Suppressor macrophage treated with lipopolysaccharide for 1 hour (primary cell): ENCODE measurements at places on chromosomes 16 and 17.

DNA sequence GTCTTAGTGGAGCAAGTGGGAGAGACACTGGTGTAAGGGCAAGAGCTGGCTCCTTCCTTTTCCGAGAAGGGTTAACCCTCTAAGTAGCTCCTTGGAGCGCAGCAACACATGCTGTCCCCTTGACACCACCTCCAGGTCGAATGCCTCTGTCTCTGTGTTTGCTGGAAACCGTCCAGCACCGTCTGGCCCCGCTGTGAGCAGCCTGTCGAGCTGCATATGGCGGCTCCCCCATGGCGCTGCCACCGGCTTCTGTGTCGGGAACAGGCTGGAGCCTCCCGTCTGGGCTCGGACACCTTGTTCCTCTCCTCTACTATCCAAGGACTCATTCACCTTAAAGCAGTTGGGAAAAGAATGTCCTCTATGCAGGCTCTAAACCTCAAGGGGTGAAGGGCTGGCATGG is 28.9 kb upstream of the WSCD1 start:
- DNase-seq = no peak

DNA sequence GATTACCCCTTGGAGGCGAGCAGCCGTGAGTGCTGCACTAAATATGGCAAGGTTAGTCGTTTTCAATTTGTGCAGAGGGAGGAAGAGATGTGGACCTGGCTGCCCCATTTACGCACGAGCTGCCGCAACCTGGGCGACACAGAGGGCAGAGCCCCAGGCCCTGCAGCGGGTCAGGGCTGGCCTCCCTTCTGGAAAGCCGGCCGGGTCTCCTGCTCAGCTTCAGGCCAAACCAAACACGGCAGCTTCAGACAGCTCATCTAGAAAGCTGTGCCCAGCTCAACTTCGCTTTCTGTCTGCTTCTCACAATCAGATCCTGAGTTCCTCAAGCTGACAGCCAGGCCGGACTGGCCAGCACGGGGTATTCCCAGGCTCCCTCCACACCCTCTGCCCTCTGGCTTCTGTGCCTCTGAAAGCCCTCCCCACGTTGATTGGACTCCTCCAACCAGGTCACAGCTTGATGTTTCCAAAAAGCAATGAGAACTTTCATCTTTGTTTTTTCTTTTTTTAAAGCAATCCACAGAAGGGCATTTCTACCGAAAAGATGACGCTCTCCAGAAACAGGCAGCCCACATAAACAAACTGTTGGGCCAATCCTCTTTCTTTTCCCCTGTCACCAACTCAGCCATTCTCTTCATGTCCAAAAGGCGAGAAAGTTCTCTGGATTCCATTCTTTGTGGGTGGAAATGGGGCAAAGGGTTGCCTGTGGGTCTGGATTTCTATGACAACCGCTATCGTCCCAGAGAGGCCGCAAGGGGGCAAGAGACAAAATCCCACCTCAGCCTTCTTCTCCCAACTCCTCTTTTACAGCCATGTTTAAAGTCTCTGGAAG is 189.0 kb downstream of the ZFHX3 start:
- DNase-seq = no peak

DNA sequence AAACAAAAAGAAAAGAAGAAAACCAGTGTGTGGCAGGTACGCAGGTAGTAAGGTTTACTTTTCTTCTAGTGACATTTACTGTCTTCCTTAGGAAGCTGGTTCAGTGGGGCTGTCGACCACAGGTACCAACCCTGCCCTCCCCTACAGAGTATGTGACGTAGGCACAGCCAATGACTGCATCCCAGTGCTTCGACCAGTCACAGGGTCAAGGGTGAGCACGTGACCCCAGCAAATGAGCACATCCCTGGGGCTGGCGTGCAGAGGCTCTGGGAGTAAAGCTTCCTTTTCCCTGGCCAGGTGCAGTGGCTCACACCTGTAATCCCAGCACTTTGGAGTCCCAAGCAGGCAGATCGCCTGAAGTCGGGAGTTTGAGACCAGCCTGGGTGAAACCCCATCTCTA is 38.9 kb upstream of the PLCG2 start:
- DNase-seq = no peak

DNA sequence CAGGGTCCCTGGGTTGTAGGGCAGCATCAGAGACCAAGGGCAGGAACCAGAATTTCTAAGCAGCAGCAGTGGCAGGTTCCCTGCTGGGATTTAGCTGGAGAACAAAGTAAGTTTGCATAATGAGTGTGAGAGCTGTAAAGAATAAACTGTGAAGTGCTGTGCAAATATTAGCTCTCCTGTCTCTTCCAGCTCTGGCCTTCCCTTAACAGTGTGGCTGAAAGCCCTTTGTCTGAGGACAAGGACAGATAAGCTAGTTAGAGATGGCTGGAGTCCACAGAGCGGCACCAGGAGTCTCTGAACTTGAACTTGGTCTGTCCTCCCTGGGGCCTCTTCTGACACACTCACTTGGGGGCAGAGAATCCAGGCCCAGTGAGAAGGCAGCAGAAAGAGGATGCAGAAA is 98.2 kb upstream of the WSCD1 start:
- no peak for DNase-seq

GRCh38 chr17:59370593-59371299 is 39.3 kb downstream of the YPEL2 start:
- no peak for DNase-seq

DNA sequence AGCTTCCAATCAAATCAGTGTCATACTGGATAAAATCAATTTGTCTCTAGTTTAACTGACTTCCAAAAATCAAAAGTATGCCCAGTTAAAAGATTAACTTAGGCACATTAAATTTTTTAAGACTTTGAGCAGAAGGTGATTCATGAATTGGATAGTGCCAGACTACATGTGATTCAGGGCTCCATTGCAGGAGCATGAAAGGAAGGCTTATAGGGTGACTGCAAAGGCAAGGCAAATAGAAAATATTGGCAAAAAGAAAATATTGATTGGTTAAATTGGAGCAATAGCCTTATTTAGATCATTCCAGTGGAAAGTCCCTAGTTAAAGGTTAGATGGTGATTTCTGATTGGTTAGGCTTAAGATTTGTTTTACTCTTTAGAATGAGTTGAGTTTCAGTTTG is 223.9 kb upstream of the ERCC4 start:
- no peak for DNase-seq

GRCh38 chr16:20807862-20808261 is 1.5 kb downstream of the REXO5 start:
- no peak for DNase-seq

DNA sequence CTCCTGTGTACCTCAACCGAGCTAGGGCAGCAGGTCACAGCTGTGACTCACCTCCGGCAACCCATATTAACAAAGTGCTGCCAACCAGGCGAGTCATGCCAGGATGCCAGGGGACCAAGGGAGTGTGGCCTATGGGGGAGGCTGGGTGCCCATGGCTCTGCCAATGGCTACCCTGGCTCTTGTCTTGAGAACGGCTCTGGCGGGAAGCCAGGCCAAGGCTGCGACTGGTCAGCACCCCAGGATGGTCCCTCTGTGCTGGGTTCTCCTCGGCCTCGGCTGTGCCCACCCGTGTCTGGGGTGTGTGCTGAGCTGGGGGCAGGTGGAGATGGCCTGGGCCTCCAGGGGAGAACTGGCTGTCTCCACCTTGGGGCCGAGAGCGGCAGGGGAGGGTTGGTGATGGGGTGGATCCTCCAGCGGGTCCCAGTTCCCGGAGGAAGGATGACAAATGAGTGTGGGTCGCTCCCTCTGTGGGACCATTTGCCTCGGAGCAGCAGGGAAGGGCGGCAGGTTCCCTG is 75.8 kb downstream of the MRC2 start:
- no peak for DNase-seq

GRCh38 chr17:29972277-29972676 is 30.8 kb downstream of the EFCAB5 start:
- DNase-seq = no peak

DNA sequence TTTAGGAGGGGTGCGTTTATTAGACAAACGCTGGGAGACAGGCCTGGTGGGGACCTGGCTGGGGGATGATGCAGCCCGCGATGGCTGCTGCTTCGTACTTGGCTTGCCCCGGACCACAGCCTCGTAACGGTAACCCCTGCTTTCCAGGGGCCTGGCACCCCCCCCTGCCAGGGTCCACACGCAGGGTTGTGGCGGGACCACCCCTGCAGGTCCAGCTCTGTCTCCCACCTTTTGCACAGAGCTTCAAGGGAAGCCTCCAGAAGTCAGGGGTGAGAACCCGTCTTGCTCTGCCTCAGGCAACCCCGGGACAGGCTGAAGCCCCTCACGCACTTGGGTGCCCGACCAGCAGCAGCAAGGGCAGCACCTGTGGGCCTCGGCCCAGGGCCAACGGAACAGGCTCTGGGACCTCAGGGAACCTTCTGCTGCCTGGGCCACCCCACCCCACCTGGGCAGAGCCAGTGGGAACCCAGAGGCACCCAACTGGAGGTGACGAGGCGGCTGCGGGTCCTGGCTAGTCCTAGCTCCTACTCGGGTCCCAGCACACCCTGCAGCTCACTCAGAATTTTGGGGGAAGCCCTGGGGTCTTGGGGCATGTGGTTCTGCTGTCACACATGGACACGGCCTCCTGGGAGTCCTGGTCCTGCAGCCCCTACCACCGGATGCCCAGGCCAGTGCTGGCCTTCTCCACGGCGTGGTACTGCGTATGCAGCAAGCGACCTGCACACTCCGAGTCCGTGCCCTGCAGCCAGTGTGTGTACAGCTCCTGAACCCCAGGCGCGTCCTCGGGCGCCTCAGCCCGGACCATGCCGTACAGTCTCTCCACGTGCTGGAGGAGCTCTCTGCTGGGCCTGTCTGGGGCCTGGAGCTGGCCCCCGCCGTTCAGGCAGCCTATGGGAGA is 3.1 kb downstream of the HAGHL start:
- DNase-seq = no peak

DNA sequence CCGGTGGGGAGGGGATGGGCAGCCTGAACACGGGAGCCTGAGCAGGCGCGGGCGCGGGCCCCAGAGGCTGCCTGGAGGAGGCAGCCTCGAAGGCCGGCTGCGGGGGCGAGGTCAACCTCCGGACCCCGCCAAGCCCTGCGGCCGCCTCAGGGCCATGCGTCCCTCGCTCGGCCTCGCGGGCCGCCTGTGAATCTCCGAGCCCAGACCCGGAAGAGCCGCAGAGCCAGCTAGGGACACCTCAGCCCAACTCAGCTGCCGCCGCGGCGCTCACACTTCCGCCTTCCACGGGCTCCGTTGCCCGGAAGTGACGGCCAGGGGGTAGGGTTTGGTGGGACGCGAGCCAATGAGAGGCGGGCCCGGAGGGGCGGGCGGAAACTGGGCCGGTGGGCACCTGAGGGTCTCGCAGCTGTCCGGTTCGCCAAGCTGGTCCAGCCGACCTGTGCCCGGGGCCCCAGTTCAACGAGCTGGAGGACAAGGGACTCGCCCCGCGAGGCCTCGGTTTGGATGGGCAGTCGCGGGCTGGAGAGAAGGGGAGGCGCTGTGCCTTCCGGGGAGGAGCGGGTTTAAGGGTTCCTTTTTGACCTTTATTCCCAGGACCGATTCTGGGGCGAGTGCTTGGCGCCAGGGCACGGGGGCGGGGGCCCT is at the start of gene SLC38A10:
SLC38A10 (minus strand) TSS at position 277 of the 645 bp plus-strand sequence. CDS start 386 bp downstream, outside the sequence.
- DNase-seq = peak; percentile 95

- no peak for DNase-seq
Observed at GRCh38 chr17:56108811-56109284, 44.4 kb upstream of the ANKFN1 start.

DNA sequence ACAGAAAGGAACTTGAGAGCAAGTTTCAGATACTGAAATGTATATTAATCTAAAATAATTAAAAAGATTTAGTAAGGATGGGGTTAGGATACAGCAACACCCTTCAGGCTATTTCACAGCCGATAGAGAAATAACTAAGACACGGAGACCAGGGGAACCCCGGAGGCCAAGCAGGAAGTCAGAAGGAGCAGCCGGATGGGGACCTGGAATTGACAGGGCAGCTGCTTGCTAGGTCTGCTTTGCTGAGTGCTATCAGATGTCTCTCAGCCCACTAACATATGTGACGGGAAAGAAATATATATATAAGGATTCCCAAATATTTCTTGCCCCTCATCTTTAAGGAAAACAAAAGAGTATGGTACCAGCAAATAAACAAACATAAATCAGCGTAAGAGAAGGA is 154.1 kb upstream of the CDH5 start:
- peak; percentile 48 for DNase-seq

GRCh38 chr17:21368545-21369246 is 7.5 kb upstream of the KCNJ12 start:
- DNase-seq = no peak

GRCh38 chr16:55955845-55956244 is 80.7 kb upstream of the CES5A start:
- DNase-seq = no peak

DNA sequence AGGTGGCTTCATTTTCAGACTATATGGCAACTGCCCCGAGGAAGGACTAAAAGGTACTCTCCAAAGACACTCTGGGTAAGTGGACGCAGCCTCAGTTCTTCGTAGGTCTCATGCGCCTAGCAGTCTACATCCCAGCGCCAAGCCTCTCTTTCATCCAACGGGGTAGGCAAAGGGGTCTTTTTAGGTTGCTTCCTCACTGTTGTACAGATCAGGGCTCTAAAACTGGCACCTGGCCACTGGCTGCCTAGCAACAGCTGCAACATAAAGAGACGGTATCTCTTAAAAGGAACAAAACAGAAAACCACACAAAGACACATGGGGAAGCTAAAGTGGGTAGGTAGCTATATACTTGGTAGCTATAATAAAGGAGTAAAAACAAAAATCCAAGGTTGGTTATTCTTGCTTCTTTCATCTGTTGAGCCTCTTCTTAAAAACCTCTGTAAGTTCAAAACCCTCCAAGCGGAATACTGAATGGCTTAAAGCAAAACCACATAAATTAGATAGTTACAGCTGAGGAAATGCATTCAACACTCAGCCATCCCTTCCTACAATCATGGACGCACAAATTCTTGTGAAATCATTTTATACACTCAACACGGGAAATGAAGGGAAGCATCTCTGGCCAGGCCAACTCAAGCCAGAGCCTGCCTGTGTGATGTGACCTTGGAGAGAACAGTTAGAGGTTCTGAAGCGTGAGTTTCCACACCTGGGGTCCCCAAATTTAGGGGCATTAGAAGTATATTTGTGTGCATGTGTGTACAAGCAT is 22.7 kb downstream of the CYTH1 start:
- DNase-seq = no peak

- no peak for DNase-seq
Observed at GRCh38 chr17:27403480-27404005, 52.7 kb upstream of the KSR1 start.
